Karpas-422 (cell line): ENCODE measurements at places on chromosomes 3 and 15.

DNA sequence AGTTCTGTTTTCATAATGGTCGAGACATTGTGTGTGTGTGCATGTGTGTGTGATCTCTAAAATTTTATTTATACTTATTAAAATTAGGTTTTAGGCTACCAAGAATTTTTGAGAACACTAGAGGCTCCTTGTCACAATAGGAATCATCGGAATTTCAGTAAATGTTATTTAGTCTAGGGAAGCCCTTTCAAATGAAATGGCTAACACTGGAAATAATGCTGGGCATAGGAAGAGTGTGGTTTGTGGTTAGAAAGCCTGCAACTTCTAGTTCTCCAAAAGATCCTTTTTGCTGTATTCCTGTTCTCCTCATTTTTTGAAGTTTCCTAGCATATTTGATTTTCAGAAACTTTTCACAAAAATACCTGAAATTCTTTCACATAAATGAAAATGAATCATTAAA is 92.5 kb upstream of the MBNL1 start:
- no peaks in the 10 kb centered on the region for H3K36me3 ChIP-seq
- no peak overlapping the region for H3K27ac ChIP-seq
- H3K4me3 ChIP-seq: no peak overlapping the region
- no peaks in the 10 kb centered on the region for H3K27me3 ChIP-seq

DNA sequence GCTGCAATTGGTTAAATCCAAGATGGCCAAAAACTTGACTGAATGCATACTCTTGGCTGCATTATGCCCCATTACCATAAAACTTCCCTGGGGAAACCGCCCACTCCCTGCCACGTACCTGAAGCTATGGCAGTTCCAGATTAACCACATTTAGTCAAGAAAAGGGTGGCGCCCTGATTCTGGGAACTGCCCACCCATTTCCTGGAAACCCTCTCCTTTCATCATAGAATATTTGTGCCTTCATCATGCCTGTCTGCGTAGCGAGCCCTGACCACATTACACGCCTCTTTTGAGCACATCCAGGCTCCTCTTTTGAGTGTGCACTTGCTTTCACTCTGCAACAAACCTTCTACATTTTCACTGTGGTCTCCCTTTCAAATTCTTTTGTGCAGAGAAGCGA is 5.2 kb downstream of the LINS1 start:
- peak; percentile 34 for DNase-seq
- H3K36me3 ChIP-seq: peaks cover 12% of the 10 kb centered on the region
- no peak overlapping the region for H3K27ac ChIP-seq
- H3K27me3 ChIP-seq: no peaks in the 10 kb centered on the region

DNA sequence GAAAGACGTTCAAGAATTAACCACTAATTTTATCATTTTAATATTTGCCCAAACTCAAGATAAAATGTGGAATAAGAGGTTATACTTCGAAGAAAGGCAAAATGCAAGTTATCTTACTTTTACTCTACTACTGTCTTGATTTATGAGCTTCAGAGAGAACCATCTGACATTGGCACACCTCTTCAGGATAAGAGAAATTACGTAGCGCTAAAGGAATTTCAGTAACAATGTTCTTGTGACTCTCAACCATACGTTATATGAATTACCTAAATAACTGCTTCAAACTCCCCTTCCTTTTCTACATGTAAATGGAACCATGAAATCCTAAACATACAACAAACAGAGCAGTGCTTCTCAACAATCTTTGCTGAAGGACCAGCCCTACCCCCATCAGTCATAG is 96.8 kb downstream of the ZNF385D start:
- no peaks in the 10 kb centered on the region for H3K27me3 ChIP-seq
- H3K4me1 ChIP-seq: no peaks in the 10 kb centered on the region
- H3K36me3 ChIP-seq: no peaks in the 10 kb centered on the region

DNA sequence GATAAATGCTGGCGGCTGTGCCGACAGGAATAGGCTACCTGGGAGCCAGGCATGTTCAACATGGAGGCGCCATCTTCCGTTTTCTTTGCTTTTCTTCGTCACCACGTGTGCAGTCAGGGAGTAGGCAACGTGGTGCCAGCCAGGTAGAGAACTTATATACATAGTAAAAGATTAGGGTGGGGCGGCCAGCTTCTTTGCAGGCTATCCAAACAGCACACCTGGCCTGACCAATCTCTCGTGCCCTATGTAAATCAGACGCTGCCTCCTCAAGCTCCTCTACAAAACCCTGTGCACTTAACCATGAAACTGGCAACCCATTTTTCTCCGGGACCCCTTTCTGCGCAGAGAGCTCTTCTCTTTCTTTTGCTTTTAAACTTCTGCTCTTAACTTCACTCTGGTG is 28.6 kb upstream of the OR5K4 start:
- DNase-seq: no peak
- peaks cover 10% of the 10 kb centered on the region for H3K4me1 ChIP-seq
- no peaks in the 10 kb centered on the region for H3K27me3 ChIP-seq
- no peak overlapping the region for H3K27ac ChIP-seq
- H3K36me3 ChIP-seq: no peaks in the 10 kb centered on the region
- no peak overlapping the region for H3K4me3 ChIP-seq

GRCh38 chr3:71103430-71103921 is 480.1 kb downstream of the FOXP1 start:
- no peak overlapping the region for H3K4me3 ChIP-seq
- H3K36me3 ChIP-seq: peaks cover 45% of the 10 kb centered on the region; the same call in 1 of the 2 replicates
- H3K27me3 ChIP-seq: no peaks in the 10 kb centered on the region
- H3K4me1 ChIP-seq: peaks cover 28% of the 10 kb centered on the region
- H3K27ac ChIP-seq: no peak overlapping the region

DNA sequence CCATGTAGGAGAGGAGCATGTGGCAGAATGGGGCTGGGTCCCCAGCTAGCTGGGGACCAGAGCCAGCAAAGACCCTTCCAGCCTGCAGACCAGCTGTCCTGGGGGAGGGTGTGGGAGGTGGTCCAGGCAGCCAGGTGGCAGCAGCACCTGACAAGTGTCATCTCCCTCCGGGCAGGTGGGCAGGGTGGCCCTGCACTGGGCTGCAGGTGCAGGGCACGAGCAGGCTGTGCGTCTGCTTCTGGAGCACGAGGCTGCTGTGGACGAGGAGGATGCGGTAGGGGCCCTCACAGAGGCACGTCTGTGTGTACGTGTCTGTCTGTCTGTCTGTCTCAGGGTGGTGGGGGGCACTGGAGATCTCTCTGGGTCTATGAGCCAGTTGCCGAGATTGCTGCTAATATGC is 5.5 kb downstream of the ANKDD1A start:
- no peaks in the 10 kb centered on the region for H3K36me3 ChIP-seq
- no peak overlapping the region for H3K27ac ChIP-seq
- no peak for DNase-seq
- H3K4me3 ChIP-seq: no peak overlapping the region
- H3K4me1 ChIP-seq: no peaks in the 10 kb centered on the region
- no peaks in the 10 kb centered on the region for H3K27me3 ChIP-seq

DNA sequence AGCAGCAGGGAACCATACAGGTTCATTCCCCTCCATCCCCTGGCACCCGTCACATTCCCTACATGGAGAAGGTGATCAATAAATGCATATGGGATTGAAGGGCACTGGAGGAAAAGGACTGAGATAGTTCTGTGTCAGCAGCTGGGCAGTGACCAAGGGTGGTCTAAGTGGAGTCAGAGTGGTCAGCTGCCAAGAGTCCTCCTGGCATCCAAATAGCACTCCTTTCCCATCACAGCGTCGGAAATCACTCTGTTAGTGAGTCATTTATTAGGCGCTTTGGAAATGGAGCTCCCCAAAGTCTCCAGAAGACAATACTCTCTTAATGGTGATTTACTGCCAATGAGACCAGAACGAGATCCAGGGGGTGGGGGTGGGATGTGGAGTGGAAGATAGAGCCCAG is 6.8 kb upstream of the TRH start:
- no peaks in the 10 kb centered on the region for H3K4me1 ChIP-seq
- no peak overlapping the region for H3K27ac ChIP-seq
- H3K4me3 ChIP-seq: no peak overlapping the region

DNA sequence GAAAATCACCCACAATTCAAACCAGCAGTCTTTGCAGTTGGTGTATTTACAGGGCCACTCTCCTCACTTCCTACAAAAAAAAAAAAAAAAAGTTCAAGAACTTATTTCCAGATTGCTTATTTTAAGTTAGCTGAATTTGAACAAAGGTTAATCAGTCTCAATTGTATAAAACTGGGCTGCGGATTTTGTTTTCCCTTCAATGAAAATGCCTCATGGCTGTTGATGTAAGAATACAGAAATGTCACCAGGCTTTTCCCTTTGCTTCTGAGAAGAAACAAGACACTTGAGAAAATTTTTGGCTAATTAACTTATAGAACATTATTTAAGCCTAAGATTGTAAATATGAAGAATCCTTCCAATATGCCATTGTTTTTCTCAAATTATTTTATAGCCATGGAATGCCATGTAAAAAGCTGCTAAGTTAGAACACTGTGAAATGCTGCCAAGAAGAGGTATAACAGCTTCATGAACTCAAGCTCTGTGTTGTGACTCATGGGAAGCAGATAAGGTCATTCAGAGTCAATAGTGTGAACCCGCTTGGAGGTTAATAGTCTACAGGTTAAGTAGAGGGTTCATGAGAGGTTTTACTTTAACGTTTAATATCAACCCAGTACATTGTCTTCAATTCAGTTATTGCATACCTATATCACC is 84.3 kb upstream of the ABI3BP start:
- no peaks in the 10 kb centered on the region for H3K4me1 ChIP-seq
- no peak overlapping the region for H3K4me3 ChIP-seq
- H3K36me3 ChIP-seq: no peaks in the 10 kb centered on the region
- DNase-seq: no peak

DNA sequence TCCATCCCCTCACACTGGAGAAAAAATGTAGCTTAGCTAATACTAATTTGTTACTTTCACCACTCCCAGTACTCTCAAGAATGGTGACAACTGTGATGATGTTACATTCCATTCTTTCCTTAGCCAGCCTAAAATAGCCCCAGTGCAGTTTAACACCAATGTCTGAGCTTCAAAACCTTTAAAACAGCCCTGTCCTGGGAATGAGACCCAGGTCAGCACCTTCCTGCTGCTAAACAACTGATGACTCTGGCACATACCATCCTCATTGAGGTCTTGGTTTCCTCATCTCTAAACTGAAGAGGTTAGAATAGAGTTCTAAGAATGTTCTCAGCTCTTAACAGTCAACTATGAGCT is 3.8 kb downstream of the SCAMP2 start:
- H3K27me3 ChIP-seq: no peaks in the 10 kb centered on the region
- H3K4me1 ChIP-seq: peaks cover 48% of the 10 kb centered on the region
- no peak overlapping the region for H3K4me3 ChIP-seq
- no peak for DNase-seq

- H3K27me3 ChIP-seq: no peaks in the 10 kb centered on the region
- peaks cover 4% of the 10 kb centered on the region; the same call in 1 of the 2 replicates for H3K4me1 ChIP-seq
- no peak overlapping the region for H3K27ac ChIP-seq
- DNase-seq: peak; percentile 41
- H3K36me3 ChIP-seq: no peaks in the 10 kb centered on the region
- no peak overlapping the region for H3K4me3 ChIP-seq
These were observed 139.5 kb upstream of the HACD2 start for GRCh38 chr3:123724306-123724705.

DNA sequence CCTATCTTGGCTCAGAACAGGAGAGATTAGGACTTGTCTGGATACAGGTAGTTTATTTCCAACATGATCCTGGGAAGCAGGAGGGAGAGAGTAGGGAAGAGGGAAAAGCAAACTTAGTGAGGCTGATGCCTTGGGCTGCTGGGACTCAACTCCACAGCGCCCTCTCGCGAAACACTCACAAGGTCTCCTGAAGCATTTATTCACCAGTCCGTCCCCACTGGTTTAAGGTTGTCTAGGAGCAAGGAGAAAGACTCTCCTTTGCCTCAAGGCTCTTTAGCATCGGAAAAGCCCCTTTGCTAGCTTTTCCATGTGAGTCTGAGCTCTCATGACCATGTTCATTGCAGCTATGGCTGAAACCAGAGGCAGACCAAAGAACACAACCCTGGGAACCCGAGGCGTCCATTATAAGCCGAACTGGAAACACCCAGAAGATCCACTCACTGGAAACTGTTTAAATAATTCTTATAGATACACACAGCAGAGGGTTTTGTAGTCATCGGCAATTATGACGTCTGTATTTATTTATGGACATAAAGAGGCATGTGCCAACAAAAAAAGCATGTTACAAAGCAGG is 244.5 kb downstream of the CD47 start:
- no peaks in the 10 kb centered on the region for H3K27me3 ChIP-seq
- H3K36me3 ChIP-seq: no peaks in the 10 kb centered on the region
- H3K4me1 ChIP-seq: 0 out of 2 replicates have a peak, but pooled peaks cover 2% of the 10 kb centered on the region
- no peak overlapping the region; the same call in 1 of the 2 replicates for H3K4me3 ChIP-seq
- peak; percentile 70 for DNase-seq

DNA sequence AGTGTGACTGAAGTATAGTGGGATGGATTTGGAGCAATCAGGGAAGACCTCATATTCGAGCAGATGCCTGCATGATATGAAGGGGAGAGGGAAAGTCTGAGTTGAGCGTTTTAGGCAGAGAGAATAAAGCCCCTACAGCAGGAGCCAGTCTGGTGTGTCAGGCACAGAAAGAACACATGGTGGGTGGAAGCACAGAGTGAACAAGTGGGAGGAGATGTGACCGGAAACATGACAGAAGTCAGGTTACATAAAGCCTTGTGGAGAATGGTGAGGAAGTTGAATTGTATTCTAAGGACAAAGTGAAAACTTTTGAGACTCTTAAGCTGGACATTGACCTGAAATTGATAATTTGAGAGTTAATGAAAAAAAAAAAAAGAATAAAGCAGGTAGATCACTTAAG is 541.0 kb downstream of the PLOD2 start:
- H3K27ac ChIP-seq: no peak overlapping the region
- H3K27me3 ChIP-seq: no peaks in the 10 kb centered on the region
- no peak overlapping the region for H3K4me3 ChIP-seq
- no peak for DNase-seq

- H3K36me3 ChIP-seq: no peaks in the 10 kb centered on the region
- no peaks in the 10 kb centered on the region for H3K27me3 ChIP-seq
- no peak overlapping the region for H3K27ac ChIP-seq
- no peak for DNase-seq
- no peak overlapping the region for H3K4me3 ChIP-seq
- H3K4me1 ChIP-seq: no peaks in the 10 kb centered on the region
These were observed 685.7 kb downstream of the MECOM start for GRCh38 chr3:168977716-168978374.

DNA sequence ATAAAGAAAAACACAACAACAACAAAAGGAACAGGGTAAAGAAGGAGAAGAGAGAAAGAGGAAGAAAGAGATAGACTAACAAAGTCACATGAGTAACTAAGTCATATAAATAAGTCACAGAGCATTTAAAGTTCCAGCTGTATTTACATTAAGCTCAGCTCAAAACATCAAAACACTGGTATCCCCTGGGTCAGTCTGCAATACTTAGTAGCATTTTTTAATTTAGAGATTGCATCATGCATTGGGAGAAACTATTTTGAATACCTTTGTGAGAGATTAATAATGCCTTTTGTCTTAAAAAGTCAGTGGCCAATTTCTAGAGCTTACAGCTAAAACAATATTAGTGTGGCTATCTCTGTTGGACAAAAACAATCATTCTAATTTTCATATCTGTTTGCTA is 78.4 kb downstream of the NEK10 start:
- no peaks in the 10 kb centered on the region for H3K4me1 ChIP-seq
- H3K4me3 ChIP-seq: no peak overlapping the region
- H3K27me3 ChIP-seq: no peaks in the 10 kb centered on the region
- no peak overlapping the region for H3K27ac ChIP-seq

- H3K27me3 ChIP-seq: no peaks in the 10 kb centered on the region
- no peak overlapping the region for H3K4me3 ChIP-seq
- H3K36me3 ChIP-seq: no peaks in the 10 kb centered on the region
- DNase-seq: no peak
These were observed 216.3 kb downstream of the STAG1 start for GRCh38 chr3:136535906-136536305.
